ENCODE measurements at places on chromosomes 2 and 18. TPM values are rescaled to one million over a fixed set of nuclear protein-coding genes. Genes with fewer than 3 reads are reported as not detected.

GRCh38 chr18:68940039-68940438 is 142.2 kb downstream of the CCDC102B start:
- H3K27me3 ChIP-seq: no peaks in the 10 kb centered on the region
- H3K27ac ChIP-seq: no peak overlapping the region
- no peak for DNase-seq

DNA sequence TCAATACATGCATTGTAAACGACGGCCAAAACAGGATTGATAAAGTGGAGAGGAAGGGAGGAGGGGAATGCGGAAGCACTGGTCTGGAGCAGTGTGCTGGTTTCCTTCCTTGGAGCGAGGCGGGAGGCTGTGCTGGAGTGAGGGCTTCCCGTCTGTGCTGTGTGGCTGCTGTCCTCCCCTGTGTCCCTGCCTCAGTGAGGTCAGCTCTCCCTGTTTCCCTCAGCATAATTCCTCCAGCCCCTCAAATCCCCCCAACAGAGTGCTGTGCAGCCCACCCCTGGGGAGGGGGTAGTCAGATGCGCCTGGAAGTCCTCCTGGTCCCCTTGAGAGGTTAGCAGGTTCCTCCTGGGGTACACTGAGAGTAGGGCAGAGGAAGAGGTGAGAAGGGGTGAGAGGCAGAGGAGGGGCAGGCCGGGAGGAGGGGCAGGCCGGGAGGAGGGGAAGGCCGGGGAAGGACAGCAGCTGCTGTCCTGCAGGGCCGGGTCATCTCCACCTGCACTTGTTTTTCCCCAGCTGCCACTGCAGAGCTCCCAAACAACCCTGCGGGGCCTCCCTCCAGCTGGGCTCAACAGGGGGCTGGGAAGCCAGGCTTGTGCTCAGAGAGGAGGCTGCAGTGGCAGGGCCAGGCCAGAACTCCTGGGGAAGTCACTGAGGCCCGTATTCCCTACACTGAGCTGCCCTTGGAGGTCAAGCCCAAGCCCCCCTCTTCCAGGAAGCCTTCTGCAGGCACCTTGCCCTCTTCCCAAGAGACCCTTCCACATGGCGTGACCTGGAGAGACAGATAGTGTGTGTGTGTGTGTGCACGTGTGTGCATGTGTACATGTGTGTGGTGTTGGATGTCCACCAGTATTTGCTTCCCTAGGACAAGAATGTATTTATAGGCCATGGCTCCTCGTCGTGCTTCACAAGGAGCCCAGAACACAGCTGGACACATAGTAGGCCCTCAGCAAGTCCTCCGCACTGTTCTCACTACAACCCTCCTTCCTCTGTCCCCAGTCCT is 13.2 kb upstream of the ATP6V1B1 start:
- DNase-seq: no peak
- no peak overlapping the region for H3K27ac ChIP-seq
- no peaks in the 10 kb centered on the region for H3K4me1 ChIP-seq
- H3K4me3 ChIP-seq: no peak overlapping the region

DNA sequence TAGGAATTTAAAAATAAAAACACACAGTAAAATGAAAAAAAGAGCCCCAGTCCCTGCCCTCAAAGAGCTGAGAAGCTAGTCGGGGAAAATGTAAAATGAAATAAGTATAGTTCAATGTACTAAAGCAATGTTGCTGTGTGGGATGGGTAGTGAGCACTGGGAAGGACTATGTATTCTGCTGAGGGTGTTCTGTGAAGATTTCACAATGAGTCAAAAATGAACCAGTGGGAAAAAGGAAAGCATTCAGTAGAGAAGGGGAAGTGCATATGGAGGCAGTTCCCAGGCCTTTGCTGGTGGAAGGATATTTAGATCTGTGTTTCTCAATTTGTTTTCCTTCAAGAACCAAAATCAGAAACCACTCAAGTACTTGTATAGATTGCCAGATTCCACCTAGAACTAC is 1094.7 kb upstream of the KLHL29 start:
- no peak overlapping the region for H3K27ac ChIP-seq
- no peak for DNase-seq
- H3K27me3 ChIP-seq: no peaks in the 10 kb centered on the region
- no peaks in the 10 kb centered on the region for H3K4me1 ChIP-seq
- no peak overlapping the region for H3K4me3 ChIP-seq

GRCh38 chr18:3360211-3360610 is 89.8 kb upstream of the TGIF1 start:
- no peaks in the 10 kb centered on the region for H3K4me1 ChIP-seq
- no peaks in the 10 kb centered on the region for H3K36me3 ChIP-seq
- no peak for DNase-seq
- H3K4me3 ChIP-seq: no peak overlapping the region

- peaks cover 13% of the 10 kb centered on the region for H3K4me1 ChIP-seq
- no peak overlapping the region for H3K27ac ChIP-seq
- H3K27me3 ChIP-seq: no peaks in the 10 kb centered on the region
- H3K4me3 ChIP-seq: no peak overlapping the region
Measured at GRCh38 chr2:207813942-207814341, 44.2 kb upstream of the FZD5 start.

SLC38A11 gene
- 2.9 TPM for total RNA-seq

DNA sequence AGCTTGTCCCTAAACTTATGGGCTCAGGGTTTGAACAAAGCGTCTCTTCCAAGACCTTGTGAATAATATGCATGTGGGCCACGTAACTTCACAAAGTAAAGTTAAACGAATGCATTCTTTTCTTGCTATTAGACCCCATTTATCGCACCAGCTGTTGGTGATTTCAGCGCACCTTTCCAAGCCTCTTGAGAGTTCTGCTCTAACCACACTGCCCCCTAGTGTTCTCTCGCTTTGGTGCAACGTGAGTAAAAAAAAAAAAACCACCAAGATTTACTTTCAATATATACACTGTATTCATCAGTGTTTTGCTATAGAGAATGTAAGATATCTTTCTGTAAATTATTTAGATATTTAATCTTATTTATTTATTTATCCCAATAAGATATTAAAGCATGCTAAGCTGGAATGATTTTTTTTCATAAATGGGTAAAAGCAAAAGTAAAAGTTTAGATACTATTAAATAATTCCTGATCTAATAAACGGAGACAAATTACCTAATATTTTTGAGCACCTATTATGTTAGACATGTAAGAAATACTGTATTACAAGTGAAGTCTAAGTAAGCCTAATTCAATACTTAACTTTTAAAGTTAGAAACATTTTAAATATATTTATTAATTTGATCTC is 459.5 kb downstream of the DLGAP1 start:
- H3K36me3 ChIP-seq: no peaks in the 10 kb centered on the region
- H3K27ac ChIP-seq: no peak overlapping the region
- DNase-seq: peak; percentile 62
- H3K4me3 ChIP-seq: no peak overlapping the region
- no peaks in the 10 kb centered on the region for H3K27me3 ChIP-seq
- H3K4me1 ChIP-seq: no peaks in the 10 kb centered on the region

RND3 gene
- total RNA-seq: 28.1 TPM

DNA sequence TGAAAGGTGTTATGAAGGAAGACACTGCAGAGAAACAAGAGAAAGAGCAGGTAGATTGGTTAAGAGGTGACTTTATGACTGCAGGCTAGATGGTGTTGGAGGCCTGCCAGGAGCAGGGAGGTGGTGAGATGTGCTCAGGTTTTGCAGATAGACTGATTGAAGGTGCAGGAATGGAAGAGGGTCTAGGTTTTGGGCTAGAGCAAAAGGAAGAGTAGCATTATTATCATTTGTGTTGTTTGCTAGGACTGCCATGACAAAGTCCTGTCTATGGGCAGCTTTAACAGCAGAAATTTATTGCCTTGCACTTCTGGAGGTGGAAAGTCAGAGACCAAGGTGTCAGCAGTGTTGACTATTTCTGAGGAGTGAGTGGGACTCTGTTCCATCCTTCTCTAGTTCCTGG is 172.9 kb upstream of the SOX11 start:
- H3K27me3 ChIP-seq: no peaks in the 10 kb centered on the region
- H3K4me3 ChIP-seq: no peak overlapping the region
- H3K27ac ChIP-seq: no peak overlapping the region
- no peak for DNase-seq
- H3K36me3 ChIP-seq: no peaks in the 10 kb centered on the region

SCN1A gene
- total RNA-seq: not detected
